Choroid plexus epithelial cell (primary cell): ENCODE measurements at places on chromosomes 5 and 9.

- peak; percentile 96 for DNase-seq
These were observed 198.7 kb downstream of the GNA14 start for GRCh38 chr9:77449240-77450084.

DNA sequence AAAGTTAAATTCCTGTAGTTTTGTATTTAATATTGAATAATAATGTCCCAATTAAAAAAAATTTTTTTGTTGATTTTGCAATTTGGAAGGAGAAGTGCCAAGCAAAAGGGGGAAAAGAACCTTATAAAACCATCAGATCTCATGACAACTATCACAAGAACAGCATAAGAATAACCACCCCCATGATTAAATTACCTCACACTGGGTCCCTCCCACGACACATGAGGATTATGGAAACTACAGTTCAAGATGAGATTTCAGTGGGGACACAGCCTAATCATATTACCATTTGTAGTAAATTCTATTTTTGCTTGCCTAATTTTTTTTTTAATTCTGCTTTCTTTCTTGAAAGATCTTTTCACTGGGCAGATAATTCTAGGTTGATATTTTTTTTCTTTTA lies 33.4 kb upstream of the FCHO2 start:
- no peak for DNase-seq

- no peak for DNase-seq
These were observed 56.7 kb downstream of the ROPN1L start for GRCh38 chr5:10498350-10498749.

DNA sequence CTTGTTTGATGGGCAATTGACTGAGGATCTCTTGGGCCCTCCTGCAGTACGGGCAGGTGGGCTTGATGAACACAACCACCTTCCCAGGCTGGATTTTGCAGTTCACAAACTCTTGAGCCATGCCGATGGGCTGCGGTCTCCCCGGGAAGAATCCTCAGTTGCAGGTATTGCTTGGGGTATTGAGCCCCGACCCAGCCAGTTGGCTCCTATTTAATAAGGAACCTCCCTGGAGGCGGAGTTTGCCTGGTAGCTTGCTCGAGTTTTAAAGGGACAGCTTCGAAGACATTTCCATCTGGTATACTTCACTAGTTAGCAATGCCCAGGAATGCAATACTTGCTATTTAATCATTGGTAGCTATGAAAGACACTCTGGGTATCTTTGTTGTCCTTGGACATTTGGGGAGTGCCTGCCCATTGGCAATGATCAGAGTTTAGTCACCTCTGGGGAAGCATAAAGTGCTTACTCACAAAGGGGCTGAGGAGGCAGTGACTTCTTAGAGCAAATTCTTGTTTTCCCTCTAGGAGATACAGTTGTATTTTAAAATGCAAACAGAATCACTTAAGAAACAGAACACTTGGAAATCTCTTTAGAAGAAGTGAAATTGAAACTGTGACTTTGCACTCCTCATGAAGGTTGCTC lies at the start of gene GLRX:
Gene GLRX (minus strand): TSS at position 185 of the 640 bp plus-strand sequence. CDS start 64 bp downstream, at position 121.
- peak; percentile 89 for DNase-seq

DNA sequence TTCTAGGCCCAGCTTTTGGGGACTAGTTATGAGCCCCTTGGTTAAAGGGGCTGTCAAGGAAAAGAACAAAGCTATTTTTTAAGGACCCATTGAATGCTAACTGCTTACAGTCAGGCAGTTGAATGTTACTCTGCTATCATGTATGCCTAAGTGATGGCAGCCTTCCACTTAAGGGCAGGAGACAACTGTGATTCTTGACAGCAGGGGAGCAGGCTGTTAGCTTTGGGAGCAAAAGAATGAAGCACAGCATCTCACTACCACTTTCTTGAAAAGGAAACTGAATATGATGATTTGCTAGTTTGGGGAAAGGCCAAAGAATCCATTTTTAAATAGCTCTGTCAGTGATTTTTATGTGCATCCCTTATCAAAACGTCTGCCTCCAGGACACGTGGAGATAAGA lies 221.6 kb downstream of the SH3GL2 start:
- DNase-seq = no peak

DNA sequence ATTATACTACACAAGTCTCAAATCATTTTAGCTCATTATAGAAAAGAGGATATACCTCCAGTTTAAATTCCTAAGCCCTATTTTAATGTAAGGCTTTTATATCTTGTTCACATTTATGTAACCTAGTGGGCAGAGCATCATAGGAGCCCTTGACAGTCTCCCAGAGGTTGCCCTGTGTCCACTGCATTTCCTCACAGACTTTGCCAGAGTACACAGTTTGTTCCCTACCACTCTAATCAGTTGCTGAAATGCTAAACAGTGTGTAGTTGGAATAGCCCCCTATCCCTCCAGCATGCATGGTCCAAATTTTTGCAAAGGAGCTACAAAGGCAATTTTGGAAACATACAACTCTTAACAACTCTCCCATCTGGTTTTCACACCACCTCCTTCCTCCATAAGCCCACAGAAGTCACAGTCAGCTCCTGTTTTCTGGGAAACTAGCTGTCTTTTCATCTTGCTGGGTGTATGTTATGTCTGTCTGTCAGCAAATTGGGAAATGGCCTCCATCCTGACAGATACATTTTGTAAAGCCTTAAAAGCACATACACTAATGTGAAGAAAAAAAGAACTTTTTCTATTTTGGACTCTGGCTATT lies 212.2 kb downstream of the DENND1A start:
- no peak for DNase-seq

DNA sequence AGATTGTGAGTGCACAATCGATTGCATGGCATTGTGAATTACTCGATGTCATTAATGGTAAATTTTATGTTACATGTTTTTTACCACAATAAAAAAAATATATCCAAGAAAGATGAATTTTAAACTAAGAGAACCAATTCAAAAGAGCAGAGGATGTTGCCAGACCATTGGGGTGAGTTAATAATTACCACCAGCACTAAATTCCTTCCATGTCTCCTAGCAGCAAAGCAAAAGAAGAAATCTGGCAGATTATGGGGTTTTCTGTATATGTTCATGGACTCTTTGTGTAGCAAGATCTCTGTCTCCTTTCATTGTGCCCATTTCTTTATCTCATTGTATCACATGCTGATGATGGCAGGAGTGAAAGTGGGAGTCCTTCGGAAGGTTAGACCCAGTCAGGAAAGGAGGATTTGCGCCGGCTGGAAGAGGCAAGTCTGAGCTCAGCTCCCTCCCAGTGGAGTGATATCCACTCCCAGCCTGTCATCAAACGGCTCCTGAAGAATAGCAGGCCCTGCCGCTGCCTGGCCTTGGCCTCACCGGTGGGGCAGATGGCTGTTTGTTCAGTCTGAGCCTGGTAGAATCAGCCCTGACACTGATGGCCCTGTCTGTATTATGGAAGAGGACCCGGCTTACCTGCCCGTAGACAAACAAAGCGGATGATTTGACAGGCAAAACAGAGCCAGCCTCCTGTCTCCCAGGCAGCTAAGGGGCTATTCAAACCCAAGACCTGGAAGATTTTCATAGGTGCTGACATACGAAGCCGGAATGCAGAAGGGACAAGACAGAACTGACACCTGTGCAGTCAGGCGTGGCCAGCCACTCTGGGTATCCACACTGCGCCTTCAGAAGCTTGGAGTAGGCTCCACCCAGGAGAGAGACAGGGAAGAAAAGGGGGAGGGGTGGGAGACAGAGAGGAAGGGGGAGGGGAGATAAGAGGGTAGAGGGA lies 21.9 kb upstream of the FOXE1 start:
- no peak for DNase-seq

DNA sequence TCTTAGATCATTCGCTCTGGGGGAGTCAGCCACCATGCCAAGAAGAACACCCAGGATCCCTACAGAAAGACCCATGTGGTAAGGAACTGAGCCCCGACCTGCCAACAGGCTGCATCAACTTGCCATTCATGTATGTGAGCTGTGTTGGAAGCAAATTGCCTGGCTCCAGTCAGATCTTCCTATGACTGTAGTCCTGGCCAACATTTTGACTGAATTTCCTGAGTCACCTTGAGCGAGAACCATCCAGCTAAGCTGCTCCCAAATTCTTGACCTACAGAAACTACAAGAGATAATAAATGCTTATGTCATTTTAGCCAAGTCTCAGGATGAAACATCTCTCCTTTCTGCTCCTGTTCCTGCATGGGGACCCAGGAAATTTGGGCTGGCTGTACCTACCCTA lies 40.0 kb upstream of the SLC44A1 start:
- no peak for DNase-seq

- DNase-seq = no peak
These were observed 88.1 kb upstream of the PTPRD start for GRCh38 chr9:10700915-10701314.

DNA sequence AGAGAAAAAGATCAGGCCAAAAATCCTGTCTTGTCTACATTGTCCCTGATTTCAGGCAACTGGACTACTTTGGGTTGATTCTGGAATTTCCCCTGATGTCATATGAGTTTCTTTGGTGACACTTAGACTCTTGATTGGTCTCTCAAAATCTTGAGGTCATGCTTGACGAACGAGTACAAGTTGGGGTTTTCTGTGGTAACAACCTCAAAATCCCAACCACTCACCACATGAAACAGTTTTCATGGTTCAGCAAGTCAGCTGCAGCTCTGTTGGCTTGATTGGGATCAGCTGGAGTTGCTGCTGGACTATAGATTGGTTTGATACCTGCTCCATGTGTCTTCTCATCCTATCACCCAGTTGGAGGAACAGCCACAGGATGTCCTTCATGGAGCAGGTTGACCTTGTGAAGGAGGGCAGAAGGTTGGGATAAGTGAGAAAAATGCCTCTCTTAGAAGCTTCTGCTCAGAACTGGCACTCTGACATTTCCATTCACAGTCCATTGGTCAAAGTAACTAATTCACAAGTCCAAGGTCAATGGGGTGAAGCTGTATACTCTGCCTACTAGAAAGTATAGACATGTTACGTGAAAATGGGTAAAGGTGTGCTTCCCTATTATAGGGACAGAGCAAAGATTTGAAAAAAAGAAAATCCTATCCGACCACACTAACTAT lies 284.5 kb downstream of the SH3GL2 start:
- DNase-seq = no peak

- DNase-seq = peak; percentile 89
These were observed 456.2 kb downstream of the RASEF start for GRCh38 chr9:82606492-82607382.

- no peak for DNase-seq
These were observed 16.5 kb upstream of the NRARP start for GRCh38 chr9:137318602-137319001.

GRCh38 chr9:93697352-93698139 lies 121.2 kb downstream of the PHF2 start:
- DNase-seq = no peak

GRCh38 chr5:23208959-23209431 lies 298.4 kb upstream of the PRDM9 start:
- peak; percentile 57 for DNase-seq

DNA sequence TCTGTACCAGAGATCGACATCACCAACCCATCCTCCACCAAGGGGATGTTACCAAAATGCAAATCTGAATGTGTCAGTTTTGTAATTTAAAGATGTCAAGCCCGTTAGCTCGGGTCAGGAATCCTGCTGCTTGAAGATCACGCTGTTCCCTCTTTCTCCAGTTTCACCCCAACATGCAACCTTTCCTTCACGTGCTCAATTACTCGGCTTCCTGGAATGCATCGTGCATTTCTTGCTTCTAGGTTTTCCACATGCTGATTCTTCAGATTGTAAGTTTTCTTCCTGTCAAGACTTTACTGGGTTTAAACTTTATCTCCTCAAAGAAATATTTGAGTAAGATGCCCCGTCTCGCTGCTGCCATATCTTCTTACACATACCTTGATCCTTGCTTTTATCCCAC lies 209.5 kb upstream of the SNX2 start:
- peak; percentile 71 for DNase-seq

GRCh38 chr5:131758520-131758900 lies 38.3 kb downstream of the FNIP1 start:
- peak; percentile 58 for DNase-seq

- no peak for DNase-seq
These were observed 21.1 kb downstream of the GFPT2 start for GRCh38 chr5:180332051-180332517.

GRCh38 chr9:4138781-4139180 lies 161.1 kb downstream of the GLIS3 start:
- peak; percentile 62 for DNase-seq

GRCh38 chr5:79062436-79062835 lies 7.0 kb downstream of the DMGDH start:
- no peak for DNase-seq

DNA sequence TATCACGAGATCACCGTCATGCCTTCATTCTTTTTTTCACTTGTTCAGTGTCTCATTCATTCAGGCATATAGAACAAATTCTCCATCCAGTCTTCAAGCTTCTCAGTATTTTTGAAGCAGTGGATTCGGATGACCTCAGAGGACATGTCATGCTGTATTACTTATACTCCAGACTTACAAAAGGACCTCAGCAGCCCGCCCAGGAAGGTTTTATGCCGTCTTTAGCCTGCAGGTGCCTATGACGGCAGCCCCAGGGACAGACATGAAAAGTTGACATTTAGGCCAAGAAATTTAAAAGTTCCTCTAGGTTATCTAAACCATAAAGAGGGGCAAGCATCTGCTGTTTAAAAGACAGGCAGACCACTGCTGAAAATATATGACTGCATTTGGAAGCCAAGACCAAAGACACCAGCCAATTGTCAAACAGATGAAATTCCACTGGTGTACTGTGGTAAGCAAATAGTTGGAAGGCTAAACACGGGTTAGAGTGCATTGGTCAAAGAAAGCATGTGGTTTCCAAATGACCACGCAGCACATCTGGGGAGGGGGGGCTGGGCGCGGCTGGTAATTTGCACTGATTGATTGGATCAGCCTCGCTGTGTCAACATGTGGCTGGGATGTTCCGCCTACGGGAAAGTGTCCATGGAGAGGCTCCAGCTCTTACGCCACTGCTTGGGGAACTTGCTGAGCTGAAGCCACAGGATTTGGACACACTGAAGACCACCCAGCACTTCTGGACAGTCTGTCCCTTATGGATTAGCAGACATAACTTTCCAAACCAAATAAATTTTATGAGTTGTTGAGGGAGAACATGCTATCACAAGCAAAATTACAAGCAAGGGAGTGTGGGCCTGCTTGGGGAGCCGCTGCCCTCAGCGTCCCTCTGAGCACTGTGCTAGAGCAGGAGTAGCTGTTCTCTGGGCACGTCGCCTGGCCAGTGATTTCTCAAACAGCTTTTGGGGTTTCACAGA lies 173.6 kb downstream of the FANCC start:
- DNase-seq = peak; percentile 81

DNA sequence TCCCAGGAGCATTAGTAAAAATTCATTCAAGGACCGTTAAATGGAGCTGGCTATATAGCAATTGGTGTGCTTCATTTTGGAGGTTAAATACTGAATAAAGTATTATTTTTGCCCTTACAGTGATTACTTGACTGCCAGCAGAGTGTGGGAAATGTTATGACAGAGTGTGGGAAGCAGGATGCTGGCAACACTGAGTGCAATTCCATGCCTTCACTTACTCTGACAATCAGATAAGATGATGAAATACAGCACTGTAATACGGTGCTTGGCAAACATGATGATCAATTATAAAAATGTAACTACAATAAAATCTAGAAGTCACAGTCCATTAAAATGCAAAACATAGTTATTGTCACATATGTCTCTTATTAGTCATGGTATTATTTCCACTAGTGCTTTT lies 651.3 kb downstream of the PTPRD start:
- DNase-seq = no peak
